Motor neuron (in vitro differentiated cells): ENCODE measurements at places on chromosomes 7 and 10. TPM values are rescaled to one million over a fixed set of nuclear protein-coding genes. Genes with fewer than 3 reads are reported as not detected.

FUOM gene
- total RNA-seq = 14.5 and 15.8 TPM in 2 replicates

CARD11 gene
- total RNA-seq = 0.05 and 0.36 TPM in 2 replicates

SFXN2 gene
- total RNA-seq = 14.1 and 17.4 TPM in 2 replicates

SRGN gene
- total RNA-seq = 0.59 and 2.7 TPM in 2 replicates

DNA sequence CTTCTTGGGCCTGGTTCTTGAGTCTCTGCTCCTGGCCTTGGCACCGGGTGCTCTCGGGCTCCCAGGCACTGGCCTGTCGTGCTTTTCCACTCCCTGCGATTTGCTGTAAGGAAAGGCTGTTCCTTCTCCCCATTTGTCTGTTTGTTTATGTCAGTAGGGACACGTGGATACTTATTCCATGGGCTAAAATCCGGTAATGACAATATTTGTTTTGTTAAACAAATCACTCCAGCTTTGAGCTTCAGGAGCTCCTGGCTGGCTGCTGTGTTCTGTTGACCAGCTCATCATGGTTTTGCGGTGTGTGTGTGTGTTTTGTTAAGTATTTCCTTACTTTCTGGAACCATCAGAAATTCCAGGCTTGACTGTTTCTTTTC is 17.5 kb upstream of the JAKMIP3 start:
- ATAC-seq = no peak

- ATAC-seq = no peak
Observed at GRCh38 chr7:99210265-99210970, 2.5 kb upstream of the KPNA7 start.

GRCh38 chr7:36732806-36733205 is 8.5 kb upstream of the AOAH start:
- no peak for ATAC-seq

DNA sequence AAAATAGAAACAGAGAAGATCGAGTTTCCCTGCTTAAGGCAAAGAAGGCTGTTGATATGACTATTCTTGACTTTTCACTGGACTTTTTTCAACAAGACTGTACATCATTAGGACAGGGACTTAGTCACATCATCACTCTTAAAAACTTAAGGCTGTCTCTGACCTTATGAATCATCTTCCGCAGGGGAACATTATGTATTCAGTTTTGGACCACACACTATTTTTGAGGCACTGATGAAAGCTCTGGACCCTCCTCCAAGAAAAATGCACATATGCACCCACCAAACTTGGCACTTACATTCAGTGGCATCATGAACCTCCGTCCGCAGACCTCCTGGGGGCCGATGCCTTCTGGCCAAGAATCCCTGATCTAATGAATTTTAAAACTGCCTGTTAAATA is 96.4 kb downstream of the CALD1 start:
- ATAC-seq = peak; percentile 79

DNA sequence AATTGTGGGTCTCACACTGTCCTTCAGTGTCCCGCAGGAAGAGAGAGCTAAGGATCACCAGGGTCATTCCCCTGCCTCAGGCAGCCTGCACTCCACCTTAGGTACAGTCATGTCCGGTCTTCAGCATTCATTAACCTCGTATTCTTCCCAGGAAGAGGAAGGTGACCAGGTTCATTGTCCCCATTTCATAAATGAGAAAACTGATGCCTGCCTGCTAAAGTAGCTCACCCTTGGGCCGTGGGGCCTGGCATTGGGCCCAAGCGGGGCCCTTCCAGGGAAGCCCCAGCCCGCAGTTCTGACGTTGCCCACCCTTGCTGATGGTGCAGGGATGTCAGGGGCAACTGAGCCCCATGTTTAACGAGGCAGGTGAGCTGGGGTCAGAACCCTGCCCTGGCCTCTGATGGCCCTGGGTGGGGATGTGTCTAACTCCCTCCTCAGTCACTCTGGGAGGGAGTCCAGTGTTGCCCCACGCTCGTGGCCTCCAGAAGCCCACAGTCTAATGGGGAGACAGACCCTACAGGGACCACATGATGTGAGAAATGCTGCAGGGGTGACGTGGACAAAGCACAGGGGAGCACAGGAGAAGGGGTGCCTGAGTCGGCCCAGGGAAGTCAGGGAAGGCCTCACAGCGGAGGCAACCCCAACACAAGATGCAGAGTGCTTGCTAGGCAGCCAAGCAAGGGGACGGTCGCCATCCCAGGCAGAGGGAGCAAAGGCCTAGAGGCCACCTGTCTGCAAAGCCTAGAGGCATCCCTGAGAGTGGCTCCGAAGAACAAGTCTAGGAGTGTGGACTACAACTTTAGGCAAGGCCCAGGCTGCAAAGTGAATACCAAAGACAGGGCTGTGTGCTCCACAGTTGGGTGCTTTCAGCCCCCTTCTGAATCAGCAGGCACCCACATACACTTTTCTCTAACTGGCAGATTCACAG is 25.1 kb downstream of the DDIT4 start:
- no peak for ATAC-seq

- ATAC-seq = no peak
Observed at GRCh38 chr7:31910191-31910590, 160.0 kb downstream of the PDE1C start.

DNA sequence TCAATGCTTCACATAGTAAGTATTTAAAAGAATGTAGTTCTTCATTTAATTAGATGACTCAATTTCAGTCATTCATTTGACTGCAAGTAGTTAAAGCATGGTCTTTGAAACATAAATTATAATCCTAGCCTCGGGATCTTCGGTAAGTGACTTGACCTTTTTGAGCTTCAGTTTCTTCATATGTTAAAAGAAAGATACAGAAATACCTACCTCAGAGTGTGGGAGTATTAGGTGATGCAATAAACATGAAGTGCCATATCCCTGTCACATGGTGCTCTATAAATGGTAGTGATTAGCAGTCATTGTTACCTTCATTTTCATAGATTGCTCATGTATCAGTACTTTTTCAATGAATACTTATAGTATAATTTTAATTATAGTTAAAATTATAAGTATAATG is 31.2 kb upstream of the UMAD1 start:
- ATAC-seq = no peak

GRCh38 chr7:18521236-18521589 is 25.7 kb downstream of the HDAC9 start:
- ATAC-seq = no peak

DNA sequence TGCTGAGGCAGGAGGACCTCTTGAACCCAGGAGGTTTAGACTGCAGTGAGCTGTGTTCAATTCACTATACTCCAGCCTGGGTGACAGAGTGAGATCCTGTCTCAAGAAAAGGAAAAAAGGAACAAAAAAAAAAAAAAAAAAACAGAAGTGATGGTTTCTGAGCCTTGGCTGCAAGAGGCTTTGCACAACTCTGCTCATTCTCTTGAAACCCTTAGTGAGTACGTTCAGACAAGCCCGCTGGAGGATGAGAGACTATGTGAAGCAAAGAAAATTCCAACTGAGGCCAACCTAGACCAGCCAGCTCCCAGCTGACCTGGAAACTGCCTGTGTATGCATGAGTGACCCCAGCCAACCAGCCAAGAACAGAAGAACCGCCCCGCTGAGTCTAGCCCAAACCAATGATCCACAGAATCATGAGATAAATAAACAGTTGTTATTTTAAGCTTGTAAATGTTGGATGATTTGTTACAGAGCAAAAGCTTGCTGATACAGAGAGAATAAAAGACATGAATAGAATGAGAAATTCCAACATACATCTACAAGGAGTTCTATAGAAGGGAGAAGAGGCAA is 50.6 kb upstream of the FZD9 start:
- ATAC-seq = no peak

ZNF735 gene
- total RNA-seq = not detected in 2 replicates

DNA sequence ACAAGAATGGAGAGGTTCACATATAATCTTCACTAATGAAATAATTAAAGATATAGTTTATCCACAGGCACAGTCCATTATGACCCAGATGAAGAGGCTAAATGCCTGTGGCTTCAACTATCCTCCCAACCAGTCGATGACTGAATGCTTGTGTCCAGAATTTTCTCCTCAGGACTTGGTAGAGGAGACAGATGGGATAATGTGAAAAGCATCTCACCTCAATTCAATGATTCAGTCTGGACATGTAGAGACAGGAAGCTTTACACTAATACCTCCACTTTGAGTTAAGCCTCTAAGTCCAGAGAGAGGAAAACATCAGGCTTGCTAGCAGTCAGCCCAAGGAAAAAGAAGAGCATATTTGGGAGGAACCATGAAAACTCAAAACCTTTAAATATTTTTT is 59.1 kb upstream of the COL1A2 start:
- no peak for ATAC-seq

DNA sequence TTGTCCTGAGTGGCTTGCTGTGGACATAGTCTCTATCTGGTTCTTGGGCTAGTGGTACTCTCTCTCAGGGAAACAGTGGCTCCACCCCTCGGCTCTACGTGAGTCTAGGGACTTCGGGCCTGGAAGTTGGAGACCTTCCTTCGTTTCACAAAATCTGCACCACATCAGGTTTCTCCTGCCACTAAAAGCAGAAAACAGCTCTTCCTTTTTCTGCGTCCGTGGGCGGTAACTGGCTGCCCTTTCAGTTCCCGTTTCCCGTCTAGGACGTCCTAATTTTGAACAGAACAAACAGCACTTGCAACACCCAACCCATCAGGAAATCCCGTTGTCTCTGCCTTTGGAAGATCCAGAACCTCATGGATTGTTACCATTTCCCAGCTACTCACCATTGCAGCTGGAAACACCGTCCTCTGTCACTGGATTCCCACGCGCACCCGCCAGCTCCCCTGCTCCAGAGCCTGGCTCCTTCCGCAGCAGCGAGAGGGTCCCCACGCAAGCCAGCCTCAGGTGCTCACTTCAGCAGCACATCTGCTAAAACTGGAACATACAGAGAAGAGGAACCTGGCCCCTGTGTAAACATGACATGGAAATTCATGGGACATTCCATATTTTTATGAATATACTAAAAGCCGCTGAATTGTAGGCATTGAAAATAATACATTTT is 311.4 kb upstream of the AKR1E2 start:
- ATAC-seq = no peak

FAM53B gene
- 26.2 and 28.6 TPM in 2 replicates for total RNA-seq

AOAH gene
- 1.2 and 1.9 TPM in 2 replicates for total RNA-seq

- ATAC-seq = no peak
Observed at GRCh38 chr7:38760226-38760625, 129.1 kb upstream of the AMPH start.

DNA sequence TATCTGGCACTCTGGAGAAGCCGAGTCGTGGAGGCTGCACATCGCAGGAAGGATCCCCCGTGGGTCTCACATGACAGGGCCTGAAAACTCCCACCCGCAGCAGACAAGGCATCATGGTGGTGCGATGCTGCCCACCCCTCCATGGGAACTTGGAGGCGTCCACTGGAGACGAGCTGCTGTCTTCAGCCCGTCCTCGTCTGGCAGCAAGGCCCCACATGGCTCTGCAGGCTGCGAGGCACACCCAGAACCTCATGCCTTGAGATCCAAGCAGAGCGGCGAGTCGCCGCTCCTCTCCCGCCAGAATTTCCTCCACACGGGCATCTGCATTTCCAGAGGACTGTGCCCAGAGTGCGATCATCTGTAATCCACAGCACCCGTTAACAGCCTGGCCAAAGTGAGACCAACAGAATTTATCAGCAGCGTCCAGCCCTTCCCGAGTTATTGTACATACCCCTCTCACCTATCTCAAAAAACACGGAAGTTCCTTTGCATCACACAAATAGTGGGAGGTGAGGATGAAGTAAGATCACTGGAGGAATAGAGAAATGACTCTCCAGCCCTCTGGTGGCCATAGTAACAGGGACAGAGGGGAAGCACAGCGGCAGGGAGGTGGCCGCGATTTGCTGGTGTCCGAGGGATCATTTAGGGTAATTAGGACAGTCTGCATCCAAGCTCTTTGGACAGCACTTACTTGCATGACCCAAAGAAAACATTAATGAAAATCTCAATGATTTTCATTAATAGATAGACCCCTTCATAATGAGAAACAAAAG is 292.4 kb downstream of the USP6NL start:
- no peak for ATAC-seq

GRCh38 chr7:44275146-44275545 is 50.2 kb downstream of the CAMK2B start:
- no peak for ATAC-seq

GRCh38 chr7:27533652-27534081 is 129.0 kb downstream of the HIBADH start:
- peak; percentile 19 for ATAC-seq

DNA sequence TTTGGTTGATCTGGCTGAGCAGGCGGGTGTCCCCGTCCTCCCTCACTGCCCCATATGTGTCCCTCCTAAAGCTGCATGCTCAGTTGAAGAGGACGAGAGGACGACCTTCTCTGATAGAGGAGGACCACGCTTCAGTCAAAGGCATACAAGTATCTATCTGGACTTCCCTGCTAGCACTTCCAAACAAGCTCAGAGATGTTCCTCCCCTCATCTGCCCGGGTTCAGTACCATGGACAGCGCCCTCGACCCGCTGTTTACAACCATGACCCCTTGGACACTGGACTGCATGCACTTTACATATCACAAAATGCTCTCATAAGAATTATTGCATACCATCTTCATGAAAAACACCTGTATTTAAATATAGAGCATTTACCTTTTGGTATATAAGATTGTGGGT is 26.9 kb upstream of the TRIM56 start:
- no peak for ATAC-seq

SPOCK2 gene
- 27.9 and 30.2 TPM in 2 replicates for total RNA-seq

TAC1 gene
- total RNA-seq = not detected in 2 replicates

GRCh38 chr7:81469869-81470723 is 299.8 kb downstream of the HGF start:
- peak; percentile 98 for ATAC-seq

DNA sequence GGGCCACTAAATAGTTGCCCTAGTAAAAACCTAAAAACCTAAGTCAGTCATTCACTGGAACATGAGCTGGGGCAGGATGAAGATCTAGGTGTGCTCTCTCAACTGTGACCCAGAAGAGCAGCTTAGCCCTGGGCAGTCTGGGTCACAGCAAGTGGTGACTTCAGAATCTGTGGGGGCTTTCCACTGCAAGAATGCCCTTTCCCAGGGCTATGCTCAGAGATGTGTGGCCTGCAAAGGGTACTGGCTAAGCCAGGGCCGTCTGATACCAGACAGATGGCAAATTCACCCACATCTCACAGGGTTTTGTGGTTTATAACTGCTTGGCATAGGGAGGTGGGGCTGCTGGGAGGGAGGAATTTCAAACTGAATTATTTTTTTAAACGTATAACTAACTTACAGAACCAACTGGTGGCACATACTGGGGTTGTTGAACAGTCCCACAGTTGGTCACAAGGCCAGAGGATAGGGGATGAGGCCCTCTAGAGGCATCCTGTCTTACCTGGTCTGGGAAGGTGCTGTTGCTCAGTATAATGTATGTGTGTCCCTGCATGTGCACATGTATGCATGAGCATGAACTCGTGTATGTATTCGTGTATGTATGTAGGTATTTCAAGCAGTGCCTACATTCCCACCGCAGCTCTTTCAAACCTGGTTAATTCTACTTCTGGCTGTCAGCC is 63.2 kb downstream of the PRPF18 start:
- ATAC-seq = peak; percentile 37

RPEL1 gene
- not detected in 2 replicates for total RNA-seq
